Left forelimb (tissue), 1 donor: ENCODE measurements at places on chromosomes 1 and 21.
A peak's percentile ranks its signal among the peaks of the same experiment; 100 is the strongest.

GRCh38 chr21:42242611-42243010, 23.7 kb downstream of the ABCG1 start:
- no peak for DNase-seq

DNA sequence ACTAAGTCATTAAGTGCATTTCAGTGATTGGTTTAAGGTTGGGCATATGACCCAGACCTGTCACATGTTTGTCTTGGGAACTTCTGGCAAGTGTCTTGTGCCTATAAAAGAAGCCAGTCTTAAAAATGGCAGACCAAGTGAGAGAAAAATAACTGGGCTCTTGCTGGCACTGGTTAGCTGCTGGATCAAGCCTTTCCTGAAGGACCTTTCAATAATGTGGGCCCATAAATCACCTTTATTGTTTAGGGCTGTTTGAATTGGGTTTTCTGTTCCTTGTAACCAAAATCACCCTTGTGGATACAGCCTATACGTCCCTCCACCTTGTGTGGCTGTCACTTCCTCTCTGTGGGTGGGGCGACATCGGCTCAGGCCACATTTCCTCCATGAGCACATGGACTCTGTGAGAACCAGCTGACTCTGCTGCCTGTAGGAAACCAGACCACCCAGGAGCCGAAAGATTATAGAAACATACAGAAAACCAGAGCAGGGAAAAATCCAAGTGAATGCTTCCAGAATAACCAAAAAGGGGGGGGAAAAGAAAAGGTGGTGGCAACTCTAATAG, 25.6 kb upstream of the WNT4 start:
- no peak for DNase-seq

DNA sequence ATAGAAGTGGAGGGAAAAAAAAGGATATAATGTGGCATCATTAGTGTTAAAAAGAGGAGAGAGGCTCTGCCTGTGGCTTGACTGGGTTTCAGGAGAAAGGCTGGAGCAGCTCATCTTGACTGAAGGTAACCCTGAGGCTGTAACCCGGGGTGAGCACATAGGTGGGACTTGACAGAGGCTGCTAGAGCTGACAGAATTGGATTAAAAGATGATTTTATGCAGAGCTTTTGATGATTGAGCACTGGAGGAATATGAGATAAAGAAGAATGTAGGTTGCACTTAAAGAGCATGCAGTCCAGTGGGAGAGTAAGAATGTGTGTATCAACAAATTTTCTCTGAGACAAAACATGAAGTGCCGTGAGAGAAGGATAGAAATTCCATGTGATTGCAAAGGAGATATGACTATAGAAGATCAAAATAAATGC, 17.3 kb downstream of the LAMC1 start:
- DNase-seq, result no peak

GRCh38 chr21:37675202-37675801, 241.0 kb downstream of the KCNJ6 start:
- DNase-seq, result peak; percentile 78

GRCh38 chr1:173114346-173114745, 63.6 kb upstream of the TNFSF18 start:
- DNase-seq, result no peak

- no peak for DNase-seq
These were observed 8.9 kb downstream of the LRRC8C start for GRCh38 chr1:89641781-89642180.

DNA sequence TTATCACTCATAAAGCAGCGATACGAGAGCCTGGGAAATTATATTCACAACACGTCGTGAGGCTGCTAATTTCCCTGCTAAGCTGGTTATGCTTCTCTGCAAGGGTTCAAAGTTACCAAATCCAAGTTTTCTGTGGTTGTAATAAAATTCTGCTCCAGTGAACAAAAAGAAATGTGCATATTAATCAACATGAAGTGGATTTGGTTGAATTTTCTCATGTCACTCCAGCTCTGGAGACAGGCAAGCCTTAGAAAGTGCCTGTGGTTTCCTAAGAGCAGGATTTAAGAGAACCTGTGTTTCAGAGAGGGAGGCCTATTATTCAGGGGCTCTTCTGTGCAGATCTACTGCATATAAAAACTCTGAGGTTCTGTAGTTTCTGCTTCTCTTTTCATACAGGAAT, 87.5 kb downstream of the WLS start:
- no peak for DNase-seq

DNA sequence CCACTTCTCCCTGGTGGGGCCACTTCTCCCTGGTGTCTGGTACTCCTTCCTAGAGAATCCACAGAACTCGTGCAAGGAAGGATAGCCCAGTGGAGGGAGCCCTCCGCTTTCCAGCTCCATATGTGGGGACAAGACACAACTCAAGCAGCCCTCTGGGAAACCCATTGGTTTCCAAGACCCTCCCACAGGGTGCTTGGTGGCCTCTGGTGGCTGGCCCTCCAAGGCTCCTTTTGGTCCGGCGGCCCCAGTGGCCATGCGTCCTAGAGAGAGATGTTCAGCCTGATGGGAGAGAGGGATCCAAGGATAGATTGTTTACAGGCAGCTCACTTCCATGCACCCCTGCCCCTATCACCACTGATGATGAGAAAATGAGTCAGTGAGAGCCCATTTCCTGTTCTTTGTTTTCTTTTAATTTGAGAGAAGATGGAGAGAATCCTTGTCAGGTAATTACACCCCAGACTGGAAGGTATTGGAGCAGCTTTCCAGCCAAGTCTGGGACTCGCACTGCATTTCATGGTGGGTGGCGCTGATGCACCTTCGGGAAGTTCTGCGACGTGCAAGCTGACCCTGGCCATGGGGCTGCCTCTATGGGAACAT, 486.2 kb upstream of the VAMP3 start:
- DNase-seq, result no peak

- no peak for DNase-seq
These were observed 106.2 kb downstream of the RUNX1 start for GRCh38 chr21:34942911-34943310.
